RCC 7860 (cell line): ENCODE measurements at places on chromosomes 4 and X.

DNA sequence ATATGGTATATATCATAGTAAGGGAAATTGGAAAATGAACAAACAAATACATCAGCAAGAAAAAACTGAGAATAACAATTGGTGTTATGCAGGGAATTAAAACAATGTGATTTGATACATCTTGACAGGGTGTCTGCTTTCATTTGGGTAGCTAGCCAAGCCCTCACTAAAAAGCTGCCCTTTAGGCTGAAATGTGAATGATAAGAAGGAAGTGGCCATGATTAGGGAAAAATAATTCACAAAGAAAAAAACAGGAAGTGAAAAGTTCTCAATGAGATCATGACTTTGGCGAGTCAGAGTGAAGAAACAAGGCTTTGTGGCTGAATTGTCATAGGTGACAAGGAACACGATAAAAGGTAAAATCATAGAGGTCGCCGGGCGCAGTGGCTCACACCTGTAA, 675.8 kb upstream of the SLIT2 start:
- DNase-seq: no peak

GRCh38 chr4:113160548-113160947, 111.1 kb downstream of the ANK2 start:
- no peak for DNase-seq

DNA sequence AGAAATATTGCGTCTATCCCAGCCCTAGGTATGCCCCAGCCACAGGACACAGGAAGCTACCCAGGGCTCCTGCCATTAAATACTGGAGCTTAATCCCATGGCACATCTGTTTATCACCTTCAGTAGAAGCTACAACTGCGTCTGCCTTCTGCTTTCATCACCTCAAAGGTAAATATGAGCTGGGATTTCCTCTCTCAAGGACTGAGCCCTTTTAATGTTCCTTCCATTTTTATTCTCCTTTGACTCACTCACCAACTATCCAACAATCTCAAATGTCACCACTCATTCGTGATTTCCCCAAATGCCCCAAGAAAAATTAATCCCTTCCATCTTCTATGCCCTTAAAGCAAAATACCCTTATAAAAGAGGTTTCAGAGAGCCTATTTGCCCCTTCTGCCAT, 1.8 kb upstream of the MID1 start:
- no peak for DNase-seq

- DNase-seq: peak; percentile 77
Observed at GRCh38 chr4:87103691-87104187, 116.7 kb downstream of the KLHL8 start.

- DNase-seq: no peak
Observed at GRCh38 chr4:78213218-78213617, 156.1 kb downstream of the FRAS1 start.

DNA sequence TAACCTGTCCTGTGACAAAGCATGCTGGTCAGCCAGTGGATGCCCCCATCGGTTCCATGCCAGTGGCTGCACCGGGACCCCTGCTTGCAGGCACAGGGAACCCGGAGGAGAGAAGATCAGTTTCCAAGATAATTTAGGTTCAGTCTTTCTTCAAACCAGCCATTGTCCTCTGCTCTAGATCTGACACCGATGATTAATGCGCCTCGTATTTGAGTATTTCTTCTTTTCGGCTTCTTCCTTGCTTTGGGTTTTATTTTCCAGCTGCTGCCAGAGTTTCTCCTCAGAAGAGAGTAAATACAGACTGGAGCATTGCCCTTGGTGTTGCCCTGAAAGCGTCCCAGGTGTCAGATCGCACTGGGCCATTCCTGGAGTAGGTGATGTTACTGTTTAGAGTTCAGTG, 19.2 kb upstream of the BCOR start:
- no peak for DNase-seq

GRCh38 chr4:166498546-166498945, 625.5 kb downstream of the TLL1 start:
- DNase-seq: no peak

DNA sequence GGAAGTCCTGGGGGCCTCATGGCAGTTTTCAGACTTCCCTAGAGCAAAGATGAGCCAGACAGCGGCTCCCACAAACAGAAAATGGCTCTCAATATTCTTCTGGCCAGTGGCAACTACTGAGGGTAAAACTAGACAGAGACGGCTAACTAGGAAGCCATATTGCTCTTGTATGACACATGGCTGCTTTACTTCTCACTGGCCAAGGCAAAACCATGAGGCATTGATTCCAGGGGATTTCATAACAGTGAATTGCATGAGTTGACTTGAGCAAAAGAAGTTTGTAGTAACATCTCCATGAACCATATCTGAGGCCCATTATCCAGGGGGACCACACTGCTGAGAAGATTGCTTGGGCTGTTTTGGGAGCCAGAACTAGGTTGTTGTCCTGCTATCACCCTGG, 13.7 kb upstream of the TLR8 start:
- DNase-seq: no peak

- DNase-seq: no peak
Observed at GRCh38 chr4:88006956-88007303, 505 bp upstream of the PKD2 start.

DNA sequence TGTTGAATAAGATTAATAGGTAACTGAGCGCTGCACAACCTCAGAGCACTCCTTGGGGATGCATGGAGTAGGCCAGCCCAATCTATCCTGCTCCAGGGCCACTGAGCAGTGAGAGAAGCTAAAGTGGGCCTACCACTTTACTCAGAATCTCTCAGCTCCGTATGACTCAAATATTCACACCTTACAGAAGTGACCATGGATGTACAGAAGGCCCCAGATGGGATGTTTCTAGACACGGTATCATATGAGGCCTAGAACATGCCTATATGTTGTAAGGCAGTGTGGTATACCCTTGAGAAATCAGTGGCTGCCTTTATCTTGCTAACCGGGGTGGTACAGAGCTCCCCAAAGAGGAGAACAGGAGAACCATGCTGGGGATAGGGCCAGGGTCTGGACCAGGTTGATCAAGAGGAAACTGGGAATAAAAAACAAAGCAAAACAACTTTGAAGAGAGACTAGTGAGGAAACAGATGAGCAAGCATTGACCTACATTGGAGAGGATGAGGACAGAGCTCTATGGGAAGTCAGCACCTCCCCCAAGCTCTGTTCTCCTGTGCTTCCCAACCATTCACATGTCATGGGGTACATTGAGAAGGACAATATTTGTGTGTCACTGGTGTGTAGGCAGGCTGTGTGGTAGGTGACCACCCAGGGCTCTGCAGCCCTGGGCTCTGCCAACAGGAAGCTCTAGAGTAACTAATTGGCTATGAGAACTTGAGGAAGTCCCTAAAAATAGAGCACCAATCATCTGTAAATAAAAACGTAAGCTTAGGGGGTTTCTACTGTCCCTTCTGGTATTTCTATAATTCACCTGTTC, 31.4 kb downstream of the HOPX start:
- no peak for DNase-seq

DNA sequence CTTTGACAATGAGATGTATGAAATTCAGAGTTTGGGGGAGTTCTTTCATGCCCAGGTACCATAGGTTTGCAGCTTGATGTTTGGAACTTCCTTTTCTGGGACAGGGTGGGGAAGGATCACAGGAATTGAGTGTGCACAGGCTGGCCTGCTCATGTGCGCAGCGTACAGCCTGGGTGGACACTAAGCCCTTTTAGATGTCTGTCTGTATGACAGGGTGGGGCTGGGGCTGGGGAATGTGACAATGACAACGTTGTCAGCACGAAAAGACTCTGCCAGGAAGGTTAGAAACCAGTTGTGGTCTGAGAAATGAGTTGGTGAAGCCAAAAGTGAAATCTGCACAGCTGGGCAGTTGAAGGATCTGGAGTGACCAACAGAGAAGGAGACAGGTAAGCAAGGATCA, 47.4 kb downstream of the WWC2 start:
- no peak for DNase-seq

DNA sequence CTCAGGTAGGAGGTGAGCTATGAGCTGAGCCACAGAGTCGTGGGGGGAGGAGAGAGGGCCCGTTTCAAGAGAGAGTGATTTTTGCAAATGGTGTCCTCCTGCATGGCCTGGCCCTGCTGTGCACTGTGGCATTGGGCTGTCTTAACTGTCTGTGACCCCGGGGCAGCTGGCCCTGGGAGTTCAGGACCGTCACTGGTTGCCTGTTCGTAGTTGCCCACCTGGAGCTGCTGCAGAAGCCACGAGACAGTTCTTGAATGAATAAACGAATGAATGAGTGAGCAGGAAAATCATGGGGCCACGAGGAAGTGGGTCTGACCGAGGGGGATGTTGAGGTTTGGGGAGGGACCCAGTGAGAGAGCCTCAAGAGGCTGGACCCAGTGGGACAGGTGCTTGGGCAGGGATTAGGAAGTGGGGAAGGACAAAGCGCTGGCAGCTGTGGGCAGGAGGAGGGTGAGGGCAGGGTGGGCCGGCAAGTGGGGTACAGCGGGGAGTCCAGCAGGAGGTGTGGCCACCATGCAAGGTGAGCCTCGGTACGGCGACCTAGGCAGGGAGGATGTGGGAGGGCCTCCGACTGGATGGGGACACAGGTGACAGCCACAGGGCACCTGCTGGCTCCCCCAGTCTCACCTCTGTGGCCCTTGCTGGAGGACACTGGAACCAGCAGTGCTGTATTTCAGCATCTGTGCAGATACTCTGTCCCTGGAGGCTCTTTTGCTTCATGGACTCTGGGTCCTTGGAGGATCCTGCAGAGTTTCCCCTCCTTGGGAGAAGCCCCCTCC, 10.2 kb downstream of the RGS12 start:
- no peak for DNase-seq

- DNase-seq: no peak
Observed at GRCh38 chr4:72604324-72604723, 35.3 kb upstream of the ADAMTS3 start.

- no peak for DNase-seq
Observed at GRCh38 chrX:63930140-63930539, 145.1 kb upstream of the ARHGEF9 start.

- no peak for DNase-seq
Observed at GRCh38 chrX:78945186-78945912, at the start of gene P2RY10. TSS of gene P2RY10 (plus strand) at chrX:78945391. CDS start at chrX:78960521, 15,130 bp downstream.

GRCh38 chr4:150384249-150384648, 197.7 kb upstream of the MAB21L2 start:
- no peak for DNase-seq

- no peak for DNase-seq
Observed at GRCh38 chr4:143782521-143782920, 82.0 kb upstream of the FREM3 start.

GRCh38 chr4:13982010-13982409, 354.5 kb upstream of the BOD1L1 start:
- no peak for DNase-seq

- DNase-seq: peak; percentile 87
Observed at GRCh38 chrX:45758319-45758718, 557.6 kb upstream of the DIPK2B start.

DNA sequence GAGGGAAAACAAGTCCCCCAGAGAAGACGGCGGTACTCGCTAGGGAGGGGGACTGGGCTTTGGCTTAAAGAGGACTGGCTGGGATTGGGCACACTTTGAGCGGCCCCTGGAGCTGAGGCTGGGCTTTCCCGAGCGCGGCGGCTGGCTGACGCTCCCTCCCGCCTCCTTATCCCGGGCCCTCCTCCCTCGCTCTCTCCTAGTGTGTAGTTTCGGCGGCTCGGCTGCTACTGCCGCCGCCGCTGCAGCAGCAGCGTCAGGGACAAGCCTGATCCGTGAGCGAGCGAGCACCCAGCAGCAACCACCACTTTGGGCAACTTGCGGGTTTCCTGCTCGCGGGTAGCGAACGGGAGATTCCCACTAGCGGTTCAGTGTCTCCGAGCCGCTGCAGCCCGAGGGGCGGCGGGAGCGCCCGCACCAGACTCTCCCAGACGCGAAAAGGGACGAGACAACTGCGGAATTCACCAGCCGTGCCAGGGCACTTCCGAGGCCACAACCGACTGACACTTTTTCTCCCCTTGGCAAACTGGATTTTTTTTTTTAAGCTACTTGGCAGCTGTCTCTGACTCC, 632 bp upstream of the PCDH7 start:
- DNase-seq: peak; percentile 30

DNA sequence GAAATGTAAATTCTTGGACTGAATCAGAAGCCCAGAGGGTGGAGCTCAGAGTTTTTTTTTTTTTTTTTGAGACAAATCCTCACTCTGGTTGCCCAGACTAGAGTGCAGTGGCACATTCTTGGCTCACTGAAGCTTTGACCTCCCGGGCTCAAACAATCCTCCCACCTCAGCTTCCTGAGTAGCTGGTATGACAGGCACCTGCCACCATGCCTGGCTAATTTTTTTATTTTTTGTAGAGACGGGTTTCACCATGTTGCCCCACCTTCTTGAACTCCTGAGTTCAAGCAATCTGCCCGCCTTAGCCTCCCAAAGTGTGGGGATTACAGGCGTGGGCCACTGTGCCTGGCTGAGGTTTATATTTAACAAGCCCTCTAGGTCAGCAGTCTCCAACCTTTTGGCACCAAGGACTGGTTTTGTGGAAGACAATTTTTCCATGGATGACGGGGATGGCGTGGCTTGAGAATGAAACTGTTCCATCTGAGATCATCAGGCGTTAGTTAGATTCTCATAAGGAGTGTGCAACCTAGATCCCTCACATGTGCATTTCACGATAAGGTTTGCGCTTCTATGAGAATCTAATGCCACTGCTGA, 76.7 kb downstream of the FHIP1A start:
- peak; percentile 81 for DNase-seq

- DNase-seq: no peak
Observed at GRCh38 chr4:178523038-178523437, 1080.8 kb upstream of the AGA start.

GRCh38 chrX:109270580-109271484, 211.1 kb downstream of the GUCY2F start:
- DNase-seq: peak; percentile 45

GRCh38 chrX:123475068-123475724, 257.7 kb downstream of the THOC2 start:
- no peak for DNase-seq

- DNase-seq: no peak
Observed at GRCh38 chr4:132956962-132957361, 192.1 kb upstream of the PCDH10 start.

DNA sequence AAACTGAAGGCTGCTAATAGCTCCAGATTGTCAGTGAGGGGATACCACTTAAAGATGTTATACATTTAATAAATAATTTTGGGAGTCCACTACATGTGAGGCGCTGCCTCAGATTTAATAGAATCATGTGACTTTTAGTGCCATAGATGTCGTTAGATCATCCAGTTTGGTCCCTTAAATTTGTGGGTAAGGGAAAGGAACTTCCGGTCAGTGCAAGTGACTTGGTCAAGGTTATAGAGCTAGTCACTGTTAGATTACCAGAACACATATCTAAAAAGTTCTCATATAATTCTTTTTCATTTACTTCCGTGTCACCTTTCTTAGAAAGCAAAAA, 529 bp upstream of the UBA6 start:
- DNase-seq: no peak

- peak; percentile 9 for DNase-seq
Observed at GRCh38 chr4:145935253-145936141, 3.1 kb downstream of the ZNF827 start.

- DNase-seq: no peak
Observed at GRCh38 chr4:109985993-109986974, 73.6 kb downstream of the EGF start.

DNA sequence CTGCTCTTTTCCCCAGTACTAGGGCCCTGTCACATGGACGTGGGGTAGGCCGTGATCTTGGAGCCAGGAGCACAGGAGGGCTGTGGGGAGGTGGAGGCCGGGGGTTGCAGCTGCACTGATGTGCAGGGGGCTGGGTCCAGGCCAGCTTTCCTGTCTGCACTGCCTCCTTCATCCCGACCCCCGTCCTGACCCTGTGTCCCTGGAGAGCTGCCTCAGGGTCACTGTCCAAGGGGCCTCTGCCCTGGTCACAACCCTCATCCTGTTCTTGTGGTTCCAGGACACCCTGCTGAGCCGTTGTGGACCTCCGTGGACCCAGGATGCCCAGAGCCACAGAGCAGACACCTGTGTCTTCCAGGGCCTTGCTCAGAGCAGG, 91.7 kb upstream of the ADRA2C start:
- no peak for DNase-seq

GRCh38 chr4:126364311-126364911, 1049.7 kb downstream of the FAT4 start:
- DNase-seq: no peak
